ENCODE measurements at places on chromosomes 11 and 22.
A peak's percentile ranks its signal among the peaks of the same experiment; 100 is the strongest.

GRCh38 chr22:48576333-48577013 is 1251.2 kb downstream of the BRD1 start:
- H3K27ac ChIP-seq: no peak overlapping the region
- peaks cover 2% of the 10 kb centered on the region for H3K36me3 ChIP-seq
- DNase-seq: no peak
- H3K27me3 ChIP-seq: peaks cover 10% of the 10 kb centered on the region
- H3K4me3 ChIP-seq: no peak overlapping the region

DNA sequence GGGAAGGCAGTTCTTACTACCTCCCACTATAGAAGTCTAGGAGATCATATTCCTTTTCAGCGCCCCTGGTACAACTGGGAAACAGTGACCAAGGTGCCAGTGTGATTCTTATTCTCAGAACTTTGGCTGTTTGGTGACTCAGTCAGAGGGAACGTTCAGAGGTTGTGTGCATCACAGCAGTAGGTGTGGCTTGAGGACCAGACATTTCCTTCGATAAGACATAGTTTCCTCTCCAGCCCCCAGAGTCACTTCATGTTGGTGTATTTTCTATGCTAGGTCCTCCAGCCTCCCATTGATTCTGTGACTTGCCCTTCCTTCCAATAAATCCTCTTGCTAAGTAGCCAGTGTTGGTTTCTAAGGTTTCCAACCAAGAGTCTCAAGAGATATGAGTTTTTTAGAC is 171.9 kb upstream of the MPPED2 start:
- DNase-seq: no peak
- H3K27me3 ChIP-seq: peaks cover 2% of the 10 kb centered on the region
- H3K4me1 ChIP-seq: no peaks in the 10 kb centered on the region

- no peak for DNase-seq
- peaks cover 6% of the 10 kb centered on the region for H3K36me3 ChIP-seq
- H3K4me3 ChIP-seq: no peak overlapping the region
- H3K27me3 ChIP-seq: peaks cover 7% of the 10 kb centered on the region
Observed at GRCh38 chr11:27295928-27296327, 67.1 kb downstream of the CCDC34 start.

DNA sequence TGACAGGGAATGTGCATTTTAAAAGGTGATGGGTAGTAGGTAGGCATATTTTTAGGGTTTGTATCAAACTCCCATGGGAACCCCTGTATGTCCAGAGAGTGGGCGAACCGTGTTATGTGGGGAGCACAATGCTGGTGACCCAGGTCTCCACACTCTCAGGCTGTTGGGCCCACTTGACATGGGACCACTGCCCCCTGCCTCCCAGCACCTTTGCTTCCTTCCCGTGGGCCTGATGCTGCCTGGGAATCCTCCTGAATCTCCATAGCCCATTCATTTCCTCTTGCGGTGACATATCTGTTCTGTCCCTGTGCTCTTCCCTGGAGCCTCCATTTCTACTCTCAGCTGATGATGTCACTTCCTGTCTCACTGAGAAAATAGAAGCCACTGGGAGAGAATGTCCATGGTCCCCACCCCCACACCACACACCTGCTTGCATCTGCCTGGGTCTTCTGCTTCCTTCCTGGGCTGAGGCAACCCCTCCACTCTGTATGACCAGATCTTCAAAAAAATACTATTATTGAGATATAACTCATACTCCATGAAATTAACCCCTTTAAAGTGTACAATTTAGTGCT is 55.8 kb upstream of the THY1 start:
- H3K4me1 ChIP-seq: peaks cover 4% of the 10 kb centered on the region
- no peak overlapping the region for H3K27ac ChIP-seq
- H3K27me3 ChIP-seq: peaks cover 29% of the 10 kb centered on the region
- no peak overlapping the region for H3K4me3 ChIP-seq

DNA sequence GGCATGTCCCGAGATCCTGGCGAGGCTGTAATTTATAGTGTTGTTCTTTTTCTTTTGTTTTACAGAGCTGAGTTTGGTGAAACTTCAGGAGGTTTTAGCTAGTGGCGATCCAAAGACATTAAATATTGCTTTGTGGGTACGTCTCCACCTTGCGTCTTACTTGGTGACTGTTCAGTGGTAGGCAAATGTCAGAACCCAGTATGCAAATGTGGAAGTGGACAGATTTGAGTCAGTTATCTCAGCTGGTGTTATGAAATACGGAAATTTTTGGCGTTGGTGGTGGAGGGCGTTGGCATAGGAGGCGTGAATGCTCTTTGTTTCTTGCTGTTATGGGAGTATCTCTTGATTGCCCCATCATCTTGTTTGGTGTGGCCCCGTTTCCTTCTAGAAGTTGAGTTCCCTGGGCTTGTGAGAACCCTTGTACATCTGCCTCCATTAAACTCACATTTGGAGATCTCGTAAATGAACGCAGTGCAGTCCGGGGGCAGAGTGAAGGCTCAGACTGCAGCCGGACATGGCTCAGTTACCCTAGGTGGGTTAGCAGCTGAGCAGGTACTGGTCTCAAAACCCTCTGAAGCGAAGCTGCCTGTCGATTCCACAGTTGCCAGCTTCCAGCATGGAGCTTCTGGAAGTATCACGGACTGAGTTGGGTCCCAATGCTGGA is 39.9 kb downstream of the PTPRJ start:
- peaks cover 4% of the 10 kb centered on the region for H3K36me3 ChIP-seq
- DNase-seq: peak; percentile 58
- peaks cover 52% of the 10 kb centered on the region for H3K4me1 ChIP-seq
- no peaks in the 10 kb centered on the region for H3K27me3 ChIP-seq
- H3K4me3 ChIP-seq: peak overlapping the region; percentile 54
- H3K27ac ChIP-seq: peak overlapping the region; percentile 66

DNA sequence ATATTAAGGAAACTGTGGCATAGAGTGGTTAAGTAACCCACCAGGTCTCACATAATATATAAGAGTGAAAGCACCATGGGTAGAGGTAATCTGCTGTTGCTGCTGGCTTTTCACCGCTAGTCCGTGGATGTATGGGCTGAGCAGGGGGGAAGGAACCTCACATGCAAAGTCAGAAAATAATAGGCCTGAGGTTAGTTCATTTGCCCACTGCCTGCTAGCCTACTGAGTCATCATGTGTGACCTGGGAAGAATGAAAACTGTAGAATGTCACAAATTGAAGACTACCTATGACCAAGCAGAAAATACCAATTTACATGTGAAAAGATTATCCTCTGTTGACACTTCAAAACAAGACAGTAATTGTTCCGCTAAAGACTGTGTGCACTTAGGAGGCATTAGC is 560.1 kb upstream of the FAT3 start:
- H3K27ac ChIP-seq: no peak overlapping the region
- no peaks in the 10 kb centered on the region for H3K27me3 ChIP-seq
- H3K36me3 ChIP-seq: no peaks in the 10 kb centered on the region
- H3K4me3 ChIP-seq: no peak overlapping the region
- no peaks in the 10 kb centered on the region for H3K4me1 ChIP-seq

- DNase-seq: no peak
- peaks cover 5% of the 10 kb centered on the region for H3K36me3 ChIP-seq
- H3K4me3 ChIP-seq: no peak overlapping the region
- H3K4me1 ChIP-seq: peaks cover 53% of the 10 kb centered on the region
- H3K27ac ChIP-seq: peak overlapping the region; percentile 89
Observed at GRCh38 chr11:86040919-86041850, 27.7 kb downstream of the PICALM start.

- DNase-seq: no peak
- peaks cover 10% of the 10 kb centered on the region for H3K36me3 ChIP-seq
- H3K4me3 ChIP-seq: no peak overlapping the region
- no peak overlapping the region for H3K27ac ChIP-seq
- H3K27me3 ChIP-seq: no peaks in the 10 kb centered on the region
- H3K4me1 ChIP-seq: peaks cover 24% of the 10 kb centered on the region
Observed at GRCh38 chr22:19438298-19438697, 6.0 kb downstream of the MRPL40 start.

DNA sequence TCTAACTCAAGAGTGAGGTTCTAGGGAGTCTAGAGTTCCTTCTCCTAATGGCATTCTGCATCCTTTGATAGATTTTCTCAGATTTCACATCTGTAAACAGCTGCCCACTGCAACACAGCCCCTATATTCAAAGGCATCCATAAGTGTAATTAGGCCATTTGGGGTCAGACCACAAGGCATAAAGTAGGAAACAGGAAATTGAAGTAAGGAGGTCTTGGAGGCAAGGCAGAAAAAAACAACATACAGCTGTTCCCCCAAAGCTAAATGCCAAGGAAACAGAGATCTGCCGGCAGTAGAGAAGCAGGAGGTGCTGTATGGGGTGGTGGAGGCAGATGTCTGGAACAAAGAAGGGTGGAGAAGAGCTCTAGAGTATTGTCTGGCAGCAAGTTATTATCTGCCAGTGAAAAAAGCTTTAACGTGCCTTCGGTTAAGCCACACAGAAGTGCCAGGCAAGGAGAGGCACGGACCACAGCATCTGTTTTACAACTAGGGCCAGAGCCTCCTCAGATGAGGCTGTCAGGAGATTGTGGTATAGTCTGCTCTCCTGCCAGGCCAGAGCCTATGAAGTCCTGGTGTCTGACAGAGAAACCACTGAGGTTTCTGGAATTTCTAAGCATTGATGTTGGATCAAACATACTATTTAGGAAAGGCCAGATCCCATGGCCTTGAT is 100.2 kb upstream of the CHRM4 start:
- H3K27ac ChIP-seq: peak overlapping the region; percentile 32
- H3K27me3 ChIP-seq: no peaks in the 10 kb centered on the region
- DNase-seq: no peak
- H3K4me1 ChIP-seq: peaks cover 20% of the 10 kb centered on the region
- H3K36me3 ChIP-seq: peaks cover 23% of the 10 kb centered on the region

DNA sequence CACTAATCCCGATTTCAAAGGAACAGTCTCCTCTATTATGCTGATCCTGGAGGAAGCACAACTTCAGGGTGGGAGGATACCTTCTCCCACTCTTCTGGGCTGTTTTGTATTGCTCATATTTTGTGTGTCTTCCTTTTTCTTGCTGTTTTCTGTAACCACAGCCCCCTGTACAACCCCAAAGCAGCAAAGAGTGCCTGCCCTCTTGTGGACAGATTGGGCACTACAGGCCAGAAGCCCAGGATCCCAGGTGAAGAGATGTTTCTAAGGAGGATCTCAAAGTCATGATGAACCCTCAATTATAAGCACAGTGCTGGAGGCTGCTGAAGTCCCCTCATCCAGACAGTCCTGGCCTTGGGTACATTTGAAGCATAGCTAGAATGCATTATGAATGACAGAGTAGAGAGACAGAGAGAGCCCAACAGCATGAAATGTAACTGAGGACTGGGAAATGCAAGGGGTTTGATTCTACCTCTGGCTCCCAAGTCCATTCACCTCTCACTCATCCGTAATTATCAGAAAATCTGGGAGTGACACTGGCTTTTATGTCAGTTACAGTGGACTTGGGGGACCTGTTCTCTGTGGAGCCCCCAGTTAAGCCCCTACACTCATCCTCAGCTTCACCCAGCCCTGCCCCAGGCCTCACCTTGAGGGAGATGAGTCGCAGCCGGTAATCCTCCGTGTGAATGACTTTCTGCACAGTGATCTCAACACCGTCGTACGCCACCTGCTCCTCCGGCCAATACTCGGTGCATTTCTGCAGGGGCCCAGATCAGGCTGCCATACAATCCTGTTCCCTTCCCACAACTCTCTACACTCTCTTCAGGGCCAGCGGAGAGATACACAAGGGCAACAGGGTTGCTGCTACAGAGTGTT is 6.2 kb upstream of the IGSF22 start:
- H3K36me3 ChIP-seq: no peaks in the 10 kb centered on the region
- peak overlapping the region; percentile 22 for H3K27ac ChIP-seq
- H3K4me3 ChIP-seq: no peak overlapping the region
- H3K27me3 ChIP-seq: peaks cover 11% of the 10 kb centered on the region
- DNase-seq: peak; percentile 66
- H3K4me1 ChIP-seq: peaks cover 19% of the 10 kb centered on the region

DNA sequence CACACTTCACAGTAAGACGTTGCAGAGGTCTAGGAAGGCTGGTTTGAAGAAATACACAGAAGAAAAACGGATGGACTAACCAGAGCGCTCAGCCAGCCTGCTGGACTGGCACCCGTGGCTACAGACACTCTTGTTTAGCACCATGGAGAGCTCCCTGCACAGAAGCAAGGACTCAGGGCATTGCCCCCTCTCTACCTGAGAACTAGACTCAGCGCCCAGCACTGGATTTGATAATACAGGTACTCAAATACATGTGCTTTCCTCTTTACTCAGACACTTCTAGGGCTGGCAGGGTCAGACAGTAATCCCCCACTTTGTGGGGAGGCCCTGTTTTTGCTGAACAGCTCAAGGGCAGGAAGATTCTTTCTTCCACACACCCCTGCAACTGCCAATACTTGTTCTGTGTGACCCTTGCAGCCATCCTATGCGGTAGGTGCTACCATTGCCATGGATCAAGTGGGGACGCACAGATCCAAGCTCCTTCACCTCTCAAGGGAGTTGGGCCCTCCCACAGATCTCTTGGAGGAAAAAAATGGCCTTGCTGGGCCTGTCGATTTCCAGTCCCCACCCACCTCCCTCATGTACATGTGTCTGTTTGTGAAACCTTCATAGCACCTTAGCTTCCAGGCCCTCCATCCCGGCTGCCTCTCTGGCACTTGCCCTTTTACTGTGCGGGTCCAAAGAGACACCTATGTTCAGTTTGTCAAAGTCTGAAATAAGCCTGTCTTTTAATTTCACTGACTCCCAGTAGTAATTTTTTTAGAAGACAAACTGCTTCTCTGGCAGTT is 5.1 kb upstream of the P2RX6 start:
- no peak for DNase-seq
- no peak overlapping the region for H3K4me3 ChIP-seq
- peak overlapping the region; percentile 23 for H3K27ac ChIP-seq
- peaks cover 9% of the 10 kb centered on the region for H3K4me1 ChIP-seq
- H3K36me3 ChIP-seq: no peaks in the 10 kb centered on the region

GRCh38 chr22:46672731-46673130 is 52.5 kb downstream of the GRAMD4 start:
- H3K4me3 ChIP-seq: peak overlapping the region; percentile 27
- DNase-seq: no peak
- no peak overlapping the region for H3K27ac ChIP-seq
- peaks cover 13% of the 10 kb centered on the region for H3K36me3 ChIP-seq
- H3K4me1 ChIP-seq: peaks cover 22% of the 10 kb centered on the region
- no peaks in the 10 kb centered on the region for H3K27me3 ChIP-seq

- no peak overlapping the region for H3K4me3 ChIP-seq
- no peak overlapping the region for H3K27ac ChIP-seq
- peaks cover 1% of the 10 kb centered on the region for H3K27me3 ChIP-seq
- H3K36me3 ChIP-seq: no peaks in the 10 kb centered on the region
Observed at GRCh38 chr11:22582151-22582410, 43.5 kb downstream of the FANCF start.

DNA sequence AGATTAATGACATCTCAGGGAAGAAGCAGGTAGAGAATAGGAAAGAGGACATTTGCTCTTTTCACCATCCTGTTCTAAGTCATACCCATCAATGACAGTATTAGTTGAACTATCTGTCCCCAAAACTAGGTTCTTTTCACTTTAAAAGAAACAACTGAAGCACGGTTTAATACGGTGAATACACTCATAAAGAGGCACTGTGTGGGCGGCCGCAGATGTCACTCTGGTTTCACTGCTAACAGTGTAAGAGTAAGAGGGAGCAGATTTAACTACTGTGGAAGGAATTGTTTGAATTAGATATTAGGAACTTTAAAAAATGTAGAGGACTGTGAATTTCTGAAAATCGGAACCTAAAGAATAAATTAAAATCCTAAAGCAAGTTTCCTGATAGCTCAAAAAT is 49.5 kb downstream of the VSIG10L2 start:
- no peak overlapping the region for H3K4me3 ChIP-seq
- peaks cover 5% of the 10 kb centered on the region for H3K4me1 ChIP-seq
- no peaks in the 10 kb centered on the region for H3K36me3 ChIP-seq
- no peak overlapping the region for H3K27ac ChIP-seq
- H3K27me3 ChIP-seq: peaks cover 5% of the 10 kb centered on the region
- no peak for DNase-seq
